Right atrium auricular region (tissue), 2 donors: ENCODE measurements at places on chromosomes 4 and X. TPM values are rescaled to one million over a fixed set of nuclear protein-coding genes. Genes with fewer than 3 reads are reported as not detected.

The POF1B gene
- total RNA-seq: 28.1 TPM

The DHX15 gene
- total RNA-seq: 62.4 TPM

DNA sequence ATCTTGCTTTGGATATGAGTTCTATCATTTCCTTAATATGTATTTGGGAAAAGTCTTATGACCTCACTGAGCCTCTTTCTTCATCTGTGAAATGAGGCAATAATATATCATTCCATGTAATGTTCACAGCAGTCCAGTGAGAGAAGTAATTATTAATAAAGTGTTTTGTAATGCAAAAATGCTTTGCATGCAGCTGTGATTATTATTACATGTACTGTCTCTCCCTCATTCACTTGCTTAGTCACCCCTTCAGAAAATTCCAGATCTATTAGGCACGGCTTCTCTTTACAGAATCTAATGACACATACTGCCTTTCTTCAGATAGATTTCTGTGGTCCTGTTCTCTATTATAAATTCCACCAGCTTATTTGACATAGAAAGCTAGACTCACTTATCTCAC is 53.5 kb upstream of the FGF13 start:
- no peak for DNase-seq

DNA sequence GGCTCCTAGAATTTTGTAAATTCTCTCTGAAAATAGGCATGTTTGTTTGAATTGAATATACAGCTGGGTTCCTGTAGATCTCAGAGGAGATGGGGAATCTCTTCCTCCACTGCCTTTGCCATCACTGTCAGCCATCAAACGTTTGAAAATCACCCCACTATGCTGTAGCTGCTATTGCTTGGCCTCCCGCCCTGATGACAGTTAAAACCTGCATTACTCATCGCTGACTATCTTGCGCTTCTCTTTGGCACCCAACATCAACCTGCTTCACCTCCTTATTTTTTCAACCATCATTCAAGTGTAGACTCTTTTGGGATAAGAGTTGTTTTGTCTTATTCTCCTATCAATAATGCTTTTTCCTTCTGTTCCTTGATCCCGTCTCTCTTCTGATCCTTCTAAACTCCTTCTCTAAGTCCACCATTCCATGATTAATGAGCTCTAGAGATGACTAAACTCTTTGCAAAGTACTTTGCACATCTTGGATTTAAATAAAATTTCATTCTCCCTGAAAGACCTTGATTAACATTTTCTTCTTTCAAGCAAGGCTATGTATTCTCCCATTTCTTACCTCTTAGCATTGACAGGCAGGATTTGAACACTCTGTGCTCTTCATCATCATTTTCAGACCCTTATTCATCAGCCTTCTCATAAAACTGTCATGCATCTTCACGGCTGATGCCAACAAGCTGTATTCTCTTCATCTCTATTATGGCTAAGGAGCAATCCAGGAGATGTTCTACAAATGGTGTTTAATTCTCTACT is 133.0 kb downstream of the SNCA start:
- DNase-seq: no peak

DNA sequence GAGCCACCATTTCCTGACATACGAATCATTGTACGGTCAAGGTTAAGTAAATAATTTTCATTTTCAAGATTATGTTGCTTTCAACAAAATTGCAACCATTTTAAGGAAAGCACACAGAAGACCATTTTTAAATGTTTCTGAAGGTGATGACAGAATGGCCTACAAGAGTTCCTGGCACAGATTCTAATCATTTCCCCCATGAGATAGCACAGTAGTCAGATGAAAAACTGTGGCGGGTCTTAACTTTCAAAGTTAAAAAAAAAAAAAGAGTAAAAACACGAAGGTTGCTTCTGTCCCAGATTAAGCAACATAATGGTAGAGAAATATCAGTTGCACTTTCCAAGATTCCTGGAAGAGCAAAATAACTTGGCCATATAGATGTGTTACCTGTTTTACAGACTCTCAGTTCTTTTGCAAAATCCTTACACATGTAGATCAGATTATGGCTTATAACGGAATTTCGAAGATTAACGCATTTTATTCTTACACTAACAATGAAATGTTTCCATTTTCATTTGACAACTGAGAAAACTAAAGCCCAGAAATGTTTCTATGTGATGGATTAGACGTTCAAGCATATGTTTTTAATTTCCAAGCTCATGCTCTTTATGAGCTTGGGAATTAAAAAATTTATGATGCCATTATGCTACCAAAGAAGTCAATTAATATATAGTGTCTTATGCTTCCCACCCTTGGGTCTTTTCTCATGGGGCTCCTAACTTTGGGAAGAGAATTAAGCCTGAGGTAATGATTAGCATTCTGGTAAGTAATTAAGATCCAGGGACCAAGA is 335.1 kb upstream of the CLNK start:
- no peak for DNase-seq

GRCh38 chr4:72473434-72473900 is 95.6 kb downstream of the ADAMTS3 start:
- no peak for DNase-seq

DNA sequence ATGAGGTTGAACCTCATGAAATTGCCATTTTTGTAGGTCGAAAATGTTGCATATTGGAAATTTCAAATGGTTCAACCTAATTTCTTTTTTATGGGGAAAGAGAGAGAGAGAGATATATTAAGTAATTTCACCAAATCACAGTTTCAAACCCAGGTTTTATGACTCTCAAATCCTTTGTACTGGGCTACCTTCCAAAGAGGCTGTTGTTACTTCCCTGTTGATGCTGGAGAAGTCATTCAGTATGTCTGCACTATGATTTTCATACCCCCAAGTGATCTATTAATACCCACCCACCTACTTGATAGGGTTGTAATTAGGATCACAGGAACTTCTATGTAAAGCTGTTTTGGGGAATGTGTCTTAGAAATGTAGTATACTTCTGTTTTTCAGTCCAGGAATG is 109.9 kb downstream of the ZNF330 start:
- no peak for DNase-seq

DNA sequence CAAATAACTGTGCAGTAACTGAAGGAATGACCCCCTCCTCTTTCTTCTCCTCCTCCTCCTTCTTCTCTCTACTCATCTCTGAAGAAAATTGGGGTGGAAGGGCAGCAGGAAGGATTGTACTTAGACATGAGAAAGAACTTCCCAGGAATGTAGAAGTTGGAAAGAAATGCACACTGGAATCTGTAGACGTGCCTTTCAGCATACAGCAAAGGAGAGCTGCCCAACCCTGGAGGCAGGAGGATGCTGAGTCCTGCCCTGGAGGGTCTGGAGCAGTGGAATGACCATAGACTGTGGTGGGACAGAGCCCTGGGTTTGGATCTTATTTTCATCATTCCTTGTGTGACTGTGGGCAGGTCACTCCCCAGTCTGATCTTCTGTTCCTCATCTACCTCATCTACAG is 80.1 kb downstream of the PJA1 start:
- no peak for DNase-seq

GRCh38 chr4:88014386-88014905 is 7.0 kb downstream of the PKD2 start:
- DNase-seq: no peak

DNA sequence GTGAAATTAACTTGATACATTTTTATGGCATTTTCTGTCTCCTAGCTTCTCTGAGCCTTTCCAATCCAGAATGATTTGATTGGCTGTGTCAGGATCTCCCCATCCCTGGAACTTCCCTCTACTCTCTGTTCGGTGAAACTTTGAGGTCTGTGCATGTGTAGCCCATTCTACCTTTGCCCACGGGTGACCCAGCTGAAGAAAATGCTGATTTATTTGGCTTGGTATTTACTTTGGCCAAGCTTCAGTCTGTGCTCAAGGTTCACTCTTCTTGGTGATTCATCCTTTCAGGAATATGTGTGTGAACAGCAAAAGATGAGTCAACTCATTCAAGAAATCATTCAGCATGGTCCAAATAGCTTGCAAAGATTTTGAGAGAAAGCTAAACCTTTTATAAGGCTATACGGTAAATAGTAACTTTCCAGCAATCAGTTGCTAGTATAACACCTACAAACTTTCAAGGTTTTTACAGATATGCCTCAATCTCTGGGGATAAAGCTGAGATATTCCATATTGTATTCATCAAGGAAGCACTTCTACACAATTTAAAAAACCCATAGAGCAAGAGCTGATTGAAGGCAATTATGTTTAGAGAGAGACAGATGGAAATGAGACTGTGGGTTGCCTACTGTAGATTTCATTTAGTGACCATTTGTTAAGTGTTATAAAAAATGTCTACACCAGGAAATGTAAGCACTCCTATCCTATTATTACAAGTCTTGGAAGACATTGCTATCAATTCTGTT is 233.9 kb upstream of the CXXC4 start:
- no peak for DNase-seq

DNA sequence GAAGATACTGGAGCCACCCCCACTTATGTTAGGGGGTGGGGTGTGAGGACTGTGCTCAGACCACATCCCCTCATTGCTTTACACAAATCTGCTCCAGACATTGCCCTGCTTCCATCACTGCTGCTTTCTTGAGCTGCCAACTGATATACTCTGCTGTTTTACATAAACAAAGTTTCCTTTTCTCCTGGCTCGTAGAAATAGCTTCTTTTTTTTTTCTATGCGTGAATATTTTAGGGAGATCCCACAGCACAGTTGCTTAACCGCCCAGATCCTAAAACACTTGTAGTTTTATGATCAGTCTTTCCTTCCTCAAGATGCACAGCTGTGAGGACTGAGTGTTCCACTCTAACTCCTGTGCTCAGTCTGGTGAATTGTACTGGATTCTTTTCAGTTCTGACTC is 768.4 kb downstream of the PCDH18 start:
- DNase-seq: no peak

DNA sequence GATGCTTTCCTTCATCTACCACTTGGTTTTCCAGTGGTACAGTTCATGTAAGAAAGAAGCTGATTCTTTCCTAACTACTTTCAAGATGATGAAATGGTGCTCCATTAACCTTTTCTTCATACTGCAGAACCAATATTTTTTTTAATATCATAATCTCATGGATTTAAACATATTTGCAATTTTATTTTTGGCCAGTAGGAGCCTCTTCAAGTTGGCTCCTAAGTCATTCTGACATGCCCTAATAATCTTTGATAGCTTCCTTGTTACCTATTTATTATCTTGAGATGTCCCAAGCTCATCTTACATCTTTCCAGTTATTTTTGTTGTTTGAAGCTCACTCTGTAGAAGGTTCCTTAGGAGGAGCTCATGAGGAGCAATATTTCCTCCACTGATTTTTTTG is 170.2 kb downstream of the APBB2 start:
- no peak for DNase-seq

The MAGEE2 gene
- not detected for total RNA-seq

The PNMA5 gene
- not detected for total RNA-seq

- DNase-seq: peak; percentile 69
These were observed at the start of gene MID2 for GRCh38 chrX:107825698-107826237. Gene MID2 (plus strand): TSS chrX:107825866. CDS start chrX:107826427, 561 bp downstream.

The MSX1 gene
- 1.4 TPM for total RNA-seq

The CXCL8 gene
- total RNA-seq: 7.9 TPM

The OPRPN gene
- not detected for total RNA-seq

DNA sequence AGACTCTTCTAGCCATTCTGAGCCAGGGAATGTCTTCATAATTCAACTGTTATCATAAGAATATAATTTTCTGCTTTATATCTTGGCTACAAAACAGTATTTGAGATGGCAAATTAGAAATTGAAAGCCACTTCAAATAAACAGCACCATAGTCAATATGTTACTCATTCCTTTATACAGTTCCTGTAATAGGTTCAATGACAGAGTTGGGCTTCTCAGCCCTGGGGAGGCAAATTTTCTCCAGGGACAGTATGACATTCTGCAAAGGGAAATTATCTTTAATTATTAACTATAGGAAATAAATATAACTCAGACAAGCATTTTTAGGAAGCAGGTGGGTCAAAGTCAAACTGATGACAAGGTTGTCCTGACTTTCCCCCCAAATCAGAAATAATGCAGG is 71.9 kb upstream of the RPS6KA6 start:
- no peak for DNase-seq

The FAM9B gene
- total RNA-seq: not detected

The TNIP3 gene
- total RNA-seq: not detected

The SHROOM2 gene
- total RNA-seq: 6.4 TPM
